ENCODE measurements at places on chromosomes 1 and 21.

GRCh38 chr1:54163051-54163450 lies 10.3 kb upstream of the CDCP2 start:
- no peak for DNase-seq

GRCh38 chr1:27787895-27788294 lies 14.9 kb downstream of the STX12 start:
- no peak for DNase-seq

GRCh38 chr1:224188286-224188685 lies 5.2 kb downstream of the DEGS1 start:
- no peak for DNase-seq

- no peak for DNase-seq
These were observed 95.2 kb downstream of the PTPN14 start for GRCh38 chr1:214455971-214456867.

- DNase-seq, result no peak
These were observed 34.8 kb downstream of the SLX9 start for GRCh38 chr21:44974676-44975075.

DNA sequence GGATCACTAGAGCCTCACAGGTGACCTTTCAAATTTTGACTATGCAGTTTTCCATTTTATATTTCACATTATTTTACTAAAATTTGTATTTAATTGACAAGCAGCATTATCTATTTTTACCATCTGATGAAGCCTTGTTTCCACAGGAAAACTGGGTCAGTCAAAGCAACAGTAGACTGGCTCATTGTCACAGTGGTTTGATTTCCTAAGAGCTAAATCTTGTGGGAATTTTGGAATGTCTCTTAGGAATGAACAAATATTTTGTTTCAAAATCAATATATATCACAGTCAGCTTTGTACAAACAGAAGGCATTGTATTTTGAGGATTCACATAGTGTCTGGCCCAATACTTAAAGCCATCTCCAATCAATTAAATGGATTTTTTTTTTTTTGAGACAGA lies 152.6 kb upstream of the RNPC3 start:
- no peak for DNase-seq

DNA sequence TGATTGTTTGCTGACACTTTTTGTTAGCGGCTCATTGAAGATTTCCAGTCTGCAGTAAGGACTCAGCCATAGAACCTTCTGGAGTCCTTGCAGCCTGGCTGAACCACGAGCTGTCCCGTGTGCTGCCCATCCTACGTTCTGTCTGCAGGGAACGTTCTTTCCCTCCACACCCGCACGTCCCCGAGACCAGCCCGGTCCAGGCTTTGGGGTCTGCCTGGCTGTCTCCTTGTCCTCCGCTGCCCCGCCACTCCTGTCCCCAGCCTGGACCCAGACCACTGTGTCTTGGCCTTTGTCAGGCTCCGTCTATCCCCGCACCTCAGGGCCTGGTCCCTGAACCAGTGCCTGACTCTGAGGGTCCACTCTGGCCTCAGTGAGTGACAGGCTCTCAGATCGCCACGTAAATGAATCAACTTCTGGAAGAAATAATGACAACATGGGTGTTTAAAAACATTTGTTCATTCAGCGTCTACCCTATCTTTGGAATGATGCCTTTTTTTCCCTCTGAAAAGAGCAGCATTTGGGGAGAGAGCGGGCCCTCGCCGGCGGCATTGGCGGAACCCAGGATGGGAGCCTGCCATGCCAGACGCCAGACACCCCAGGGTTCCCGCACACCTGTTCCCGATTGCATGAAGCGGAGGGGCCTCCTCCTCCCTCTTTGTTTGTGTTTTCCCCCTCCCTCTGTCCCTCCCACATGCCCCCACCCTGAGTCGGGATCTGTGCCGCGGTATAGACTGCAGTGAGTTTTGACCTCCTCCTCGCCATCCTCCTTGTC lies 43.9 kb upstream of the C1orf174 start:
- no peak for DNase-seq

DNA sequence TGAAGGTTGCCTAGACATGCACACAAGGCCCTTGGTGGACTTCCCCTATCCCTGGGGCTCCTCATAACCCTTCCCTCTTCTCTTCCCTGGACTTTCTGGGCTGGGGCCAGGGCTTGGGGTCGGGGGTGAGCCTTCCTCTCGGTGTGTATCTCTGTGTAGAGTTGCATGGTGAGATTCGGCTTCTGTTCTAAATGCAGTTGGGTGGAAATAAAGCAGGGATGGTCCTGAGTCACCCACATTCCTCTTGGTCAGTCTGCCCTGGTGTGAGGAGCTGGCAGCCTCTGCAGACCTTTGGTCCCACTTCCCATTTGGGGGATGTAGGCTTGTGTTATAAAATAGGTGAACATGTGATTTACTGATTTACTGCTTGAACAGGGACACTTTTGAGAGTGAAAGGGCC lies 38.0 kb downstream of the ADARB1 start:
- peak; percentile 46 for DNase-seq

GRCh38 chr21:15311510-15311909 lies 246.7 kb upstream of the NRIP1 start:
- DNase-seq, result no peak

DNA sequence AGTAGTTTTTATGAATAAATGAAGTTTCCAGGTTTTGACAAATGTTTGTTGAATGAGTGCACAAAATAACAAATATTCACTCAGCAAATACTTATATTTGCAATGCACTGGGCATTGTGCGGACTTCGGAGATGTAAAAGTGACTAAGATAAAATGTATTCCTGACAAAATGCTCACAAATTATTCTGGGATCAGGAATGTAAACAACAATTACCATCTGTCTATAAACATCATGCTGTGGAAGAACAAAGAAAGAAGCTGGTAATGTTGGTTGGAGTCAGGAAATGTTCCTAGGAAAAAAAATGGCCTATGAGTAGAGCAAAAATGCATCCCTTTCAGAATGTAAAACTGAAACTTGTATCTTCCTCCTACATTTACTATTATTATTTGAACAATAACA lies 68.5 kb downstream of the CRB1 start:
- no peak for DNase-seq

DNA sequence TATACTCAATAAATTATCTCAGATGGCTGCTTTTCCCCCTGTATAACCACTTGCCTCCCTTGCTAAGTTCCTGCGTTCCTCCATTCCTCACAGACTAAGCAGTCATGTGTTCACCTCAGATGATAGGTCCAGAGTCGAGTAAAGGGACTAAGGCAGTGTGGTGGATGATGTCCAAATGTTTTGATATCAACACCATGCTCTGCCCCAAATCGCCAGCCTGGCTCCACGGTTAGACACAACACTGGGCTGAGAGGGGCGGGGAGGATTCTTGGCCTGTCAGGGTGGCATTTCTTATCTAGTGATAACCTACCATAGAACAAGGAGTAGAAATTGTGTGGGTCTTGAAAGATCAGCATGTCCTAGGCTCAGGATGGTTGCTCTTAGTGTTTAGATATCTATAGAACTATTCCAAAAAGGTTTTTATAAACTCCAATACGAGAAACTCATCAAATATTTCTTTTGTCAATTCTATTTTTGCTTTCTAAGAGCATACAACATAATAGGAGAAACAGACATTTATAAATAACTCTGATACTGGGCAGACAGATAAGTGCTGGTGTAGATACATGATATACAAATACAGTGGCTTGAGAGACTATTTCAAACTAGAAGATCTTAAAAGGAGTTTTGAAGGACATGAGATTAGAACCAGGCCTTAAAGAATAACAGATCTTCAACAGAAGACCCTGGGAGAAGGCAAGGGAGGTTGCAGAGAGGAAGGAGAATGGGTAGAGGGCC lies 21.5 kb downstream of the GJA5 start:
- DNase-seq, result no peak

GRCh38 chr1:226281058-226281457 lies 27.9 kb downstream of the LIN9 start:
- DNase-seq, result no peak

DNA sequence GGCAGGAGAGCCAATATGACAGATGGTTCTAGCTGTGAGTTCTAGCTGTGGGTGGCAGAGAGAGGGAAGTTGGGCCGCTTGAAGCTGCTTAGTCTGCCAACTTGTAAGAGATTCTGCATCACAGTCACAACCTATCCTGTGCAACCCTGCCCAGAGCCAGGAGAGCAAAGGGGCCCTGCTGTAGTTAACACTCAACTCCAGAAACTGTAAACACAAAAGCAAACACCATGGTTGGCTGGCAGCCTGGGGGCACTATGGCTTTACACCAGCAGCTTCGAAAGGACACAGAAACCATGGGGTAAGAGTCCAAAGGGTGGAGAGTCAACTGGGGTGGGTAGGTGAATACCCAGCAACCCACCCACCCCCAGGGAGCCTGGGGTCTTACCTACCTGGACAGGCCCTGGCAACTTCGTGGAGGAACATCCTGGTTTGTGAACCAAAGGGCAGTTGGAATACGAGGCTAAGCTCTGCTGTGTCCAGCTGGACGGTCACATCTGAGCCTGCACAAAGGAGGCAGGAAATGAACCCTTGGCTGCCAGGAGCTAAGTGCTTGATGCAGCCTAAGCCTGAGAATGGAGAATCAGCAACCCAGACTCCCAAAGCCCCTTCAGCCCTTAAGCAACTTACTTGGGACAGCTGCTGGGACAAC lies 6.4 kb downstream of the INPP5B start:
- DNase-seq, result no peak

- no peak for DNase-seq
These were observed 95.2 kb upstream of the MPC2 start for GRCh38 chr1:168032029-168032428.

- DNase-seq, result peak; percentile 23
These were observed 60.8 kb downstream of the SLC37A1 start for GRCh38 chr21:42574234-42575027.

GRCh38 chr1:181469829-181470228 lies 13.5 kb upstream of the CACNA1E start:
- DNase-seq, result peak; percentile 58

GRCh38 chr1:228362884-228363450 lies 43.7 kb downstream of the TRIM11 start:
- DNase-seq, result no peak

DNA sequence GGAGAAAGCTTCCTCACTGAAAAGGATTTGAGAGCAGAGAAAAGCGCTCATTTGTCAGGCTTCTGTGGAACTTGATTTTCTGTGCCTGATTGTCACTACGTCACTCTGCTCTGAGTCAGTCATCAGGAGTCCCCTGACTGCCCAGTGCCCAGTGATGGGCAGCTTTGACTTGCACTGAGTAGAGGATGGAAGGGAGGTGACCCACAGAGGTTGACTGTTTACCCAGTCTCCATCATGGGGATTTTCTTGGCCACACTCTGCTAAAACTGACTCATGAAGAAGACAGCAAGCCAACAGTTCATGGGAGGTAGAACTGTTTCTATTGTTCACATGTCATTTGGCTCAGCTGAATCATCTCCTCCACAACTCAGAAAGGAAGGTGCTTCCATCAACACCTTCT lies 82.1 kb upstream of the DUSP10 start:
- DNase-seq, result no peak

DNA sequence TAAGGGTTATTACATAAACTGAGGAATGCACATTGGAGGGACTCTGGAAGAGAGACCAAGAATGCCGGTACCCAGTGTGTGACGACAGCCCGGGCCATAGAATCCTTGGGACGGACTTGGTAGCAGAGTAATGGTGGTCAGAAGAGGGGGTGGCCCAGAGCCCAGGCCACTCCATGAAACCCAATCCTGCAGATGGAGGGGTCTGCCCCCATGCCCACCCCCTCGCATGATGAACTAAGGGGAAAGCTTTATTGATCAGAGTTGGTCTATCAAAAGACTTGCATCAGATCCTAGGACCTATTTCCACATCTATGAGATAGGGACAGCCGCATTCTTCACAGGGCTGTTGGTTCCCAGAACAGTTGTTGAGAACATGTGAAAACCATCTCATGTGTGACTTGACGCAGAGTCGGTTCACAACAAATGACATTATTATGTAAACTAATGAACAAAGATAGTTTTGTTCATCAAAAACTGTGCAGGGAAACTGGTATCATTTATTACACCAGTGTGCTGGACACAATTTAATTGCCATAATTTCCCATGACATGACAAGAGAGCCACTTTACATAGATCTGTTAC lies 21.5 kb upstream of the SDC3 start:
- no peak for DNase-seq

DNA sequence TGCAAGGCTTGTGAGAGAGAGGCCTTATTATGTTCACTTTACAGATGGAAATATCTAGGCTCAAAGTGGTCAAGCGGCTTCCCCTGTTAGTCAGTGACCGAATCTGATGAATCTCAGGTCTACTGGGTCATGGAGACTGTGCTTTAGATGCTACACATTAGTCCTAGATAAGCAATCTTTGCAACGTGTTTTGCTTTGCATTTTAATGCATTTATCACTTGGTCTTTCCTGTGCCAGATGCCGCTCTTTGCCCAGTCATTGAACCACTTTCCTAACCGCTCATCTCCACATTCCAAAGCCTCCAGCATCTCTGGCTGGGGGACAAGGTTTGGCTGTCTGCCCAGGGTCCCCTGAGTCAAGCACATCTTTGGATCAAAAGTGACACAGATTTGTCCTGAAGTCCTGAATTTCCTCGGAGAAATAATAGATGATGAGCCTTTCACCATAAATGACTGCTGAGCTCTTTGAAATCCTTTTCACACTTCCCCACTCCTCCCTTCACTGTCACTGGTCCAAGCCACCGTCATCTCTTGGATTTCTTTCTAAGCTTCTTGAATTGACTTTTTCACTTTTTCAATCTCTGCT lies 96.0 kb upstream of the USP24 start:
- DNase-seq, result peak; percentile 14

DNA sequence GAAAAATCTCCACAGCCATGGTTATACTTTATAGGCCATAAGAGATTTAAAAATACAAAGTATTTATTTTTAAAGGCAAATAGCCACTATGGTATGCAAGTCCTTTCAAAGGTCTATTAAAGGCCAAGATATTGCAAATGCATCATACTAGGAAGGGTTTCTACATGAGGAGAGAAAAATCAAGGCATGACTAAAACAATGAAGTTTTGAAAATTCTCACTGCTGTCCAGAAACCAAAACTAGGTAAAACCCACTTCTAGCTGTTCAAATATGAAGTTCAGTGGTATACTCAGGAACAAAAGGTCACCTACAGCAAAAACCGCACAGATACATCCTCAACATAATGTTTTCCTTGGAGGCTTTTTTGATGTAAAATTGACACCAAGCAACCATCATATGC lies 75.0 kb downstream of the EPS15 start:
- DNase-seq, result no peak

GRCh38 chr1:31214316-31215064 lies 25.2 kb downstream of the NKAIN1 start:
- DNase-seq, result no peak

DNA sequence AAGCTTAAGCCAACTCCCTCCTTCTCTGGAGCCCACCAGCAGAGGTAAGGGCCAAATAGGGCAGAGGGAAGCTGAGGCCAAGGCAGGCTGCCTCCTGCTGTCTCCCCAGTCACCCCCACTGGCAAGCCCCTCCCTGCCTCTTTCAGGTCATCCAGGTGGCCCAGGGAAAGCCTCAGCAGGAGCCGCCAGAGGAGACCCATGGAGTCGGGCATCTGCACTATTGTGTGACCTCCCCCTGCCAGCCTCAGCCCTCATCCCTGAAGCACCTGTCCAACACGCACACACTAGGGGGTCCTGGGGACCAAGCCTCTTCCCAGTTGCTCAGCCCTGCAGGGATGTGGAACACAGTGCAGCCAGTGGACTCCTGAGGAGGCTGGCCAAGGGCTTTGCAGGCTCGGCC lies 5.3 kb upstream of the NAXE start:
- no peak for DNase-seq
